ENCODE measurements at places on chromosomes 12 and 14.

DNA sequence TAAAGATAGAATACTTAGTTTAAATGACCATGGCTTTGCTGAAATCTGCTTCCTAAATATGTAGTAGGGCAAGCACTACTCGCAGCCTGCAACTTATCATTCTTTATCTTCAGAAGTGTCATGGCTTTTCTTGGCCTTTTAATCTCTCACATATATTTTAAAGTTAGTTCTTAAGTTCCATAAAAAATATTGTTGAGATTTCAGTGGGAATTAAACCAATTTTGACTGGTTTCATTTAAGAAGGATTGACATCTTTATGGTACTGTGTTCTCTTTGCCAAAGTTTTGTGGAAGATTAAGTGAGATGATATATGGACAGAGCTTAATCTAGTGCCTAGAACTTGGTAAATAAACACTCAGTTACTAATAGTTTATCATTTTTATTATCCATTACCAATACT is 56.7 kb downstream of the KIAA0586 start:
- no peak for DNase-seq

GRCh38 chr12:132276827-132277373 is 52.5 kb downstream of the GALNT9 start:
- DNase-seq: no peak

DNA sequence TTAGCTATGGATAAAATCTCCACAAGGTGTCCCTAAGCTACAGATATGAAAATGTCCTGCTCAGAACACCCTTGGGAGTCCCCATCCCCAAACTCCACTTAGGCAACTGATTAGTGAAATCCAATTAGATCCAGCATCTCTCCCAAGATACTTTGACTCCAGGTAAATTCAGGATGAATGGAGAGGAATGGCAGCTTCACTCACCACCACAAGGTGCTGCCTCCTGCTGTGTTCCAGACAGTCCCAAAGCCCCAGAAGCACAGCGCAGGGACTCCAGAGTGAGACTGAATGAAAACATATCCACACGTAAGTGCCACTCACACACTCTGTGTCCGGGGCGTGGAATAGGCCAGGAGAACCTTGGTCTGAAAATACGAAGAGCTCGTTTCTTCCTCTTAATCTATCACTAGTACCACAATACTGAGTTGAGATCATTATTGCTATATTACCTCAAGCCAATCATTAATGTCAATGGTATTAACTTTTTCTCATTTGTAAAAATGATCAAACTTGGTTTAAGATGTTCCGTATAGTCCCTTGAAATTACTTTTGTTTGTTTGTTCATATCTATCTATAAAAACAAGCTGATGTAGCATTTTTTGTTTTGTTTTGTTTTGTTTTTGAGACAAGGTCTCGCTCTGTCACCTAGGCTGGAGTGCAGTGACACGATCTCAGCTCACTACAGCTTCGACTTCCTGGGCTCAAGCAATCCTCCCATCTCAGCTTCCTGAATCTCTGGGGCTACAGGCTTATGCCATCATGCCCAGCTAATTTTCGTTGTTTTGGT is 70.0 kb upstream of the BICD1 start:
- DNase-seq: no peak

DNA sequence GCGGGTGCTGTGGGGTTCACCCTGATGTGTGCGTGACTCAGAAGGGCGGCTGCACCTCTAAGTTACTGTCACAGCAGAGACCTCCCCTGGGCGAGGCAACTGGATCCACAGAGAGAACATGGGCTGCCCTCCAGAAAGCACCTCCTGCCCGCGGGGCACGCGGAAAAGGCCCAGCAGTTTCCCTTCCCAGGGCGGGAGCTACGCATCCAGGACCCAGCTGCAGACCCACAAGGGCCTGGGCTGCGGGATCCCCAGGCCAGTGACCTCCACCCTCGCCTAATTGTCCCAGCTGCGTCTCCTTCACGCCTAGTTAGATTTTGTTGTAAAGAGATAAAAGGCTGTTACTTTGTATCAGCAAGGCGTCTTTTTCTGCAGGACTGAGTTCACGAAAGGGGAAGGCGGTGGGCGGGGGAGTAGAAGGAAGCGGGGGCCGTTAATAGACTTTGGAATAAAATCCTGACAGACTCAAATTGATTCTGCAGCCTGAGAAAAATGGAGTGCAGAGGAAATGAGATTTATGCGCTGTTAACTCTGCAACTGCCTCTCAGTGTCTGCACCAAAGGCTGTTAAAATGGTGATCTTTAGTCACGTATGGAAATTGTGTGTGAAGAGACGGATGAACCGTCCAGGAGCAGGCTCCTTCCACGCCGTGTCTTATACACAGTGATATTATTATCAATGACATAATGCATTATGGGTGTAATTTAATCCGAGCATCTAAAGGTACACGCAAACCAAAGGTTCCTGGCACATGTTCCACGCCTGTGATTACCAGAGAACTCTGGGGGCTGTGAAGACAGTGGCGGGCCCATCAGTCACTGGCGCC is 65.9 kb upstream of the FBRSL1 start:
- no peak for DNase-seq

DNA sequence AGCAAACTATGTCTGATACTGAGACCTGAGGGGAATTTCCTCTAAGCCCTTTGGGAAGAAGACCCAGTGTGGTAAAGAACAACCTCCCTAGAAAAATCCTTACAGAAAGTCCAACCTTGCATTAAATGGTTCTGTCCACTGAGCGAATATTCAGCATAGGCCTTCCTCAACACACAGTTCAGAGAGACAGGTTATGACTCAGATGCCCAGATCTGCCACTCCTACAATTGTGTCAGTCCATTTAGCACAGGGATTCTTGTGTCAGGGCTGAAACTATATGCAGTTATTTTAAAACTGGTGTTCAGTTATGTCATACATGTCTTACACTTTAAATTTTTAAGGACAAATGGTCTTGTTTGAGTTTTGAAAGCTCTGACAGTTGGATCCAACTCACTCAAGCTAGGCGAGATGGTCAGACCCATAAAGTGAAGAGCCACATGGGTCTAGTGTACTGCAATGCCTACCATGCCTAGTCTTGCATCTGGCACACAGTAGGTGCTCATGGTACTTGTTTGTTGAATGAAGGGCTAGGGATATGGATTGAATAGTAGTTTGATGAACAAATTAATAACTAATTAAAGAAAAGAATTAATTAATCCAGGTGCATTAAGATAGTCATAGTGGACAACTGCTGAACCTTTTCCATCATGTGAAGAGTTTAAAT is 207.5 kb upstream of the PWP1 start:
- no peak for DNase-seq

- DNase-seq: no peak
These were observed 189.0 kb downstream of the SOX5 start for GRCh38 chr12:23760495-23760894.

DNA sequence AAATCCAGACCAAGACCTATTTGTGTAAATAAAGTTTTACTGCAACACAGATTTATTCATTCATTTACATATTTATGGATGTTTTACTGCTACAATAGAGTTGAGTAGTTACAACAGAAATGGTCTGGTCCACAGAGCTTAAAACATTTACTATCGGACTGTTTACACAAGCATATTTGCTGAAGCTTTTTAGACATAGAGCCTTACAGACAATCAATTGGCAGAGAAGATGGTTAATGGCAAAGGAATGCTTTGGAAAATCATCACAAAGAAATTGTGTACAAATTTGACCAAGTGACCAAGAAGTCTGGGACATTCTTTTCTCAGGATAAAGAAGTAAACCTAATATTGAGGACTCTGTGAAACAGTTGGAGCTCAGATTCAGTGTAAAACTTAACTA is 504.3 kb downstream of the SLC16A7 start:
- DNase-seq: no peak

DNA sequence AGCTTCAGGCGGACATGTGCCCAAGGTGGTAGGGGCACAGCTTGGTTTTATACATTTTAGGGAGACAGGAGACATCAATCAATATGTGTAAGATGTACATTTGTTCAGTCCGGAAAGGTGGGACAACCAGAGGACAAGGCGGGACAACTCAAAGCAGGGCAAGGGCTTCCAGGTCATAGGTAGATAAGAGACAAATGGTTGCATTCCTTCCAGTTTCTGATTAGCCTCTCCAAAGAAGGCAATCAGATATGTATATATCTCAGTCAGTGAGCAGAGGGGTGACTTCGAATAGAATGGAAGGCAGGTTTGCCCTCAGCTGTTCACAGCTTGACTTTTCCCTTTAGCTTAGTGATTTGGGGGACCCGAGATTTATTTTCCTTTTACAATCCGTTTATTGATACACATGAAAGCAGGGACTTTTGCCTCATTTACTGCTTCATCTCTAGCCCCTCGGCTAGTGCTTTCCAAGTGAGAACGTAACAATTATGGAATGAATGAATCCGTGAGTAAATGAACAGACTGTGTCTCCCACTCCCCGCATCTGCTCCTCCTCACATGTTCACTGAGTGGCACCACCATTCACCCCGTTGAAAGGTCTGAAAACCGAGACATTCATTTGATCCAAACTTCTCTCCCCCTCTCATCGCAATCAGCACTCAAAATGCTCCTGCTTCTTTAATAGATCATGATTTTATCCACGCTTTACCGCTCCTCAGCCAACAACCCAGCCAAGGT is 6.9 kb upstream of the HSPB8 start:
- no peak for DNase-seq

DNA sequence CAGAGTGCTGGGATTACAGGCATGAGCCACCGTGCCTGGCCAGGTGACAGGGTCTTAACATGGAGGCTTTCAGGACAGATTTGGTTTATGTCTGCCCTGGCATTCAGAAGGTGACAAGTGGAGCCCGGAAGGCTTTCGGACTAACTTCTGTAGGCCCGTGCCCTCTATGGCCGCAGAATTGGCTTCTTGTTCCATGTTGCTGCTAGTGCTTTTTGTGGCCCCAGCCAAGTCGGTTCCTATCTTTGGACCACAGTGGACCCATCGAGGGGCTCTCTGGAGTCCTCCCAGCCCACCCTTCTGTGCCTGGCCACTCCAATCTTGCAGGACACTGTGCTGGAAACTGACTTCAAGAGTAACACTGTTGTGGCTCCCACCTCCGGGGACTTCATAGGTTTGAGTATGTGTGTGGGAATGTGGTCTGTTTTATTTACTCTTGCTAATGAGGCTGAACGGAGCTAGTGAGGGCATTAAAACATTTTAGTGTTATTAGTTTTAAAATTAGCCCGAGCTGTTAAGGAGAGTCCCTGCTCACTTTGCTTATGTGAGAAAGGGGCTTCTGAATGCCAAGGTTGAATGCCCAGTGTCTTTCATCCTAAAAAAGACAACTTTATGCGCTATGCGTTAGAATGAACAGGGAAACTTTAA is 245.9 kb downstream of the CACNA1C start:
- no peak for DNase-seq

GRCh38 chr14:50237427-50237826 is 6.0 kb upstream of the SOS2 start:
- DNase-seq: no peak

DNA sequence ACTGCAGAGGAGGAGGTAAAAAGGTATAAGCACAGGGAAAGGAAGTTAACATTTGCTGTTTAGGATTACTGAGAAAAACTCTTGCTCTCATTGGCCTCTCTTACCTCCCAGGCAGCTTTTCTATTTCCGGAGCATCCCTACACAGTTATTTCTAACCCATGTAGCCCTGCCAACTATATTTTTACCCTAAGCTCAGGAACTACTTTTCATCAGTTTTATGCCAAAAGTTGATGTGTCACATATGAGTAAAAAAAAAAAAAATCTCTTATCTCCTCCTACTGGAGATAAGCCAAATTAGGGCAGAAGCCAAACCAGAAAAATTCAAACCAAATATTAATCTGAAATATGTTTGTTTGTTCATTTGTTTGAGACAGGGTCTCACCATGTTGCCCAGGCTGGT is 34.4 kb upstream of the PSMA6 start:
- DNase-seq: no peak

- DNase-seq: no peak
These were observed 118.0 kb upstream of the NPAS3 start for GRCh38 chr14:32820682-32821081.

GRCh38 chr12:26046906-26047305 is 77.9 kb downstream of the BHLHE41 start:
- no peak for DNase-seq

DNA sequence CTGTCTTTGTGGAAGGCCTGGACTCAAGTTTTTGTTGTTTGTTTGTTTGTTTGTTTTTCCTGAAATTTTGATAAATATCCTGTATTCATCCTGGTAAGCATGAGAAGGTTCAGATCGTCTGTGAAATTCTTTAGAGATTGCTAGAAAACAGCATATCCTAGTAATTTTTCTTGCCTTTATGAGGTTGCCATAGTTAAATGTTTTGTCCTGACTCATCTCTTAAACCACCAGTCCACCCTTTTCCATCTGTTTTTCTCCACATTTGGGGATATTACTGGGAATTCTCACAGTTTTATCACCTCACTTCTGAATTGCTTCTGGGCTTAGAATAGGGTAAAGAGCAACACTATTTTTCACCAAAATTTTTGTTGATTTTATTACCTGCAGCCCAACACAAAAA is 248.3 kb downstream of the FBXL14 start:
- no peak for DNase-seq

DNA sequence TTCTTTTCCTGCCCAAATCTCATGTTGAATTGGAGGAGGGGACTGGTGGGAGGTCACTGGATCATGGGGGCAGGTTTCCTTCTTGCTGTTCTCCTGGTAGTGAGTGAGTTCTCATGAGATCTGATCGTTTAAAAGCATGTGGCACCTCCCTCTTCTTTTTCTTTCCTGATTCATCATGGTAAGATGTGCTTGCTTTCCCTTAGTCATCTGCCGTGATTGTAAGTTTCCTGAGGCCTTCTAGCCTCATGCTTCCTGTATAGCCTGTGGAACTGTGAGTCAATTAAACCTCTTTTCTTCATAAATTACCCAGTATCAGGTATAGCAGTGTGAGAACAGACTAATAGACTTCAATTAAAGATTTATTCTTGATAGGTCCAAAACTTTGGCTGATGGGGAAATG is 83.5 kb downstream of the CAND1 start:
- DNase-seq: no peak

DNA sequence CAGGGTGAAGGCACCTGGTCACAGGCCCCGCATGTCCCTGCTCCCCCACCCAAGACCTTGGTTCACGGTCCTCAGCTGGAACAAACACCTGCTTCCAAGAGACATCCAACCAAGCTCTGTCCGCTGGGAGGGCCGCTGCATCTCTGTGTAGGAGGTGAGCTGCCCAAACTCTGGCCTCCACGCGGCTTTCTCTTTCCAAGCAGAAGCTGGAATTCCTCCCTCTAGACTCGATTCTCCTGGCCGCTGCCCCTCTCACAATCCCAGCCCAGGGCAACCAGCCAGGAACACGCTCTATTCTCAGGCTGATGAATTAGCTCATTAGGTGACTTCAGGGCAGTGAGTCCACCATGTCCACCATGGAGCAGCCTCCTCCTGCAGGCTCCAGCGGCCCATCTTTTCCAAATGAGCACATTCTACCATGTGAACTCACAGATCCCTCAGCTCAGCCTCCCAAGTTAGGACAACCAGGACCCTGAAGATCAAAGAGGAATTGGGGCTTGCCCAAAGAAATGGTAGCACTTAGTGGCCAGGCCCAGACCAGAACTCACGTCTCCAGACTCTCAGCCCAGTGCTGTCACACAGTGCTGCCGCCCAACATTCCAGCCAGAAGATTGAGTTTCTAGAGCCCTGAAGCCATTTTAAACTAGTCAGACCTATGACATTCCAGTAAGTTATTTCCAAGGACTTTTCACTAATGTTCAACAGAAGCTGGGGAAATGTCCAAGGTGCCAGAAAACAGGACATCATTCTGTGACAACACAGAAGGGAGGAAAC is 146.6 kb downstream of the ANO2 start:
- no peak for DNase-seq
